CD4-positive, alpha-beta T cell treated with Interleukin-10 for 1 hour (primary cell): ENCODE measurements at places on chromosomes 5 and 9.
A peak's percentile ranks its signal among the peaks of the same experiment; 100 is the strongest.

GRCh38 chr9:5195463-5195862 is 10.0 kb upstream of the INSL6 start:
- DNase-seq: no peak

DNA sequence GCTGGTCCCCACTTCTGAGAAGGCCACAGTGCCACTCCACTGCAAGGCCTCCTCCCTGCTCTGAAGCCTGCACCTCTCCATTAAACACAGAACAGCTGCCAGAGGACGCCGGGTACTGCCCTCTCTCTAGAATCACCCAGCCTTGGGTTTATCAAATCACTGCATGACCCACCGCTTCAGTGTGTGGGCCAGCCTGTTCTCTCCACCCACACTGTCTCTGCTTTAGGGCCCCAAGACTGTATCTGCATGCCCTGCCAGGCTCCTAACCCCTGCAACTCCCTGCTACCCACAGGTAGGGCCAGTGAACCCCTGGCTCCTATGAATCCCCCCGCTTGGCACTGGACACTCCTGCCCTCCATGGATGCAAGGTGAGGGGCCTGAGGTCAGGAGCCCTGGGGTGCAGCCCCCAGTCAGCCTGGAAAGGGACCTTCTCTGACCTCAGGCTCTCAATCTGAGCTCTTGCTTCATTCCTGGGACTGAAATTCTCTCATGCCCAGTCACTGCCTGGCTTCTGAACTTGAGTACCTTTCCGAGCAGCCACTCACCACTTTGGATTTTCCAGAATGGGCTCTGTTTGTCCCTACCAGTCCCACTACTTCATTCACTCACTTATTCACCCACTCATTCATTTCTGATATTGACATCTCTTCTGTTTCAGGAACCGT is 206.3 kb downstream of the GABBR2 start:
- no peak for DNase-seq

DNA sequence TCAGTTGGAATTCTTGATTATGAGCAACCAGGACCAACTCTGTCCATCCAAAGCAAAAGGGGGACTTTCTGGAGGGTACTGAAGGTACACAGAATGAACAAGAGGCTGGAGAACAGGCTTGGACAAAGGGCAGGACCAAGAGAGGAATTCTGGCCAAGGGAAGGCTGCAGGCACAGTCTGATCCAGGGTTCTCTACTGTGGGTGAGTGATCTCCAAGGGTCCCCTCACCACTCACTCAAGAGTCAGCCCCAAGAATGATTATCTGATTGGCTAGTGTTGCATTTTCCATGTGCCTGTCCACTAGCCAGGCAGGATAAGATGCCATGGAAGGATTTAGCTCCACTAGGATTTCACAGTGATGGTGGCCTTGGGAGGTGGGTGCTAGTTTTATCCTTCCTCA is 11.6 kb upstream of the PHF19 start:
- DNase-seq: no peak

GRCh38 chr5:147854894-147855773 is 23.4 kb upstream of the SCGB3A2 start:
- DNase-seq: no peak

GRCh38 chr5:145393426-145393825 is 441.7 kb downstream of the PRELID2 start:
- no peak for DNase-seq

DNA sequence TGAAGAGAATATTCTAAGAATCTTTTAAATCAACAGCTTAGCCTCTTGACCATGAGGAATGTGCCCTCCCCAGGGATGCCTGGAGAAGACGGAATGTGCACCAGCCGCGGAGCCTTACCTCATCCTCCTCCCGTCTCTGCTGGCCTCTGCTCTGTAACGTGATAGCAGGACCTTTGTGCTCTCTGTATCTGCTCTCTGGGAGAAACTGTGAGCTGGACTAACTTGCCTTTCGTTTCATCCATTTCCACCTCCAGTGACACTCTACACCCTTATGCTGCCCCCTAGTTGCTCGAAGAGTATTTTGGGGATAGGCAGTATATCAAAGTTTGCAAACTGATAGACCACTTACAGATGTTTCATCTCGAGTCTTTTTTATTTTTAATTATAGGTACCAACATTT is 141.4 kb downstream of the NPR3 start:
- no peak for DNase-seq

GRCh38 chr5:40486437-40487275 is 193.1 kb upstream of the PTGER4 start:
- DNase-seq: peak; percentile 71

DNA sequence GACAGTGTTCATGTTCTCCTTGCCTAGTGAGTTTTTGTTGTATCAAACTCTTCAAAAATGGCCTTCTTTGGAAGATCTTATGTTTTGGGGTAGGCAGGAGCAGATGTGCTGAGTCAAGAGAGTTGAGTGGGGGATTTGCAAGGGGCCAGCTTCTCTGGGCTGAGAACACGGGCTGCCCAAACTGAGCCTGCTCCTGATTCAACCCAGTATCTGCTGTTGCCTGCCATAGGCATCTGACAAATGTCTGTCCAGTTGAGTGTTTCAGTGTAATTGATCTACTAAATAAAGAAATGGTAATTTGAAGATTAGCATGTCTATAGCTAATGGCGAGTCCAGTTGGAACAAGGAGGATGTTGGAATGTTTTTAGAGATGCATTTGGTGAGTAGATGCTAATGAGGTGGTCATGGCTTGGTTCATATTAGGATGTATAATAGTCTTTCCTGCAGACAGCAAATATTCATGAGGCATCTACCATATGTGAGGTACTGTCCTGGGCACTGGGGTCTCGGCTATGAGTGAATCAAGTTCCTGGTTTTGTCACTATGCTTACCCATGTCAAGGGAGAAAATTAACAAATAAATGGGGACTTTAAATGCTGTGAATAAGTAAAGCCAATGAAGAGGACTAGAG is 119.5 kb downstream of the ADCY2 start:
- no peak for DNase-seq

DNA sequence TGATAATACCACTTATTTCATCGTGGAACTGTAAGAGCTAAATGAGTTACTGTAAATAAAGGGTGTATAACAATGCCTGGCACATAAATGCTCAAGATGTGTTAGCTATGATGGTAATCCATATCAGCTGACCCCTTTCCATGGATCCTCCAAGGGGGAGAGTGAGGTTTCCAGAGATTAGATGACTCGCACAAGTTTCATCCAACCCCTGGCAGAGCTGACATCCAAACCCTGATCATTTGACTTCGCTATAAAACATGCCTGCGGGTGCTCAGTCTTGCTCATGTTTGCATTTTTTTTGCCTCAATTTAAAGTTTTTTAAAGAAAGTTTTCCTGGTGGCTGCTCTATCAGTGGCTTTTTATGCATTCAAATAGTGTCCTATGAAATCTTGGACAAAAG is 145.7 kb upstream of the SMIM23 start:
- no peak for DNase-seq
